Stimulated activated CD4-positive, alpha-beta T cell treated with anti-CD3 and anti-CD28 coated beads, Interleukin-15, amount 100 ng/mL, for 24 hours (primary cell): ENCODE measurements at places on chromosomes 2 and 18.

DNA sequence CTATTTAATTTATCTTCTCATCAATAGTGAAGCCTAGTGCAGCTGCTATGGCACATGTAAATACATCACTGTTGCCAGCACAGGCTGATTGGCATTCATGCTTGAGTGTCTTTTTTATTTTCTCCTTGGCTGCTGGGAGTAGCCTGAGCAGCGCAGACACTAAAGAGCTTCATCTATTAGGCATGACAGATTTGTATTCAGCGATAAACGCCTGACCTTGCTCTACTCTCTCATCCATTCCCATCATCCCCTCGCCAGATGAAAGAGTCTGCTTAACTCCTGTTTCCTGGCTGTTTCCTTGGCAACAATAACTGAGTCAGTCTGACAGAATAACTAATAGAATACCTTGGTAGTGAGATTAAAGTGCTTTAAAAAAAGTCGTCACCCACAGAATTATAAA is 753.6 kb downstream of the DCC start:
- DNase-seq: no peak

DNA sequence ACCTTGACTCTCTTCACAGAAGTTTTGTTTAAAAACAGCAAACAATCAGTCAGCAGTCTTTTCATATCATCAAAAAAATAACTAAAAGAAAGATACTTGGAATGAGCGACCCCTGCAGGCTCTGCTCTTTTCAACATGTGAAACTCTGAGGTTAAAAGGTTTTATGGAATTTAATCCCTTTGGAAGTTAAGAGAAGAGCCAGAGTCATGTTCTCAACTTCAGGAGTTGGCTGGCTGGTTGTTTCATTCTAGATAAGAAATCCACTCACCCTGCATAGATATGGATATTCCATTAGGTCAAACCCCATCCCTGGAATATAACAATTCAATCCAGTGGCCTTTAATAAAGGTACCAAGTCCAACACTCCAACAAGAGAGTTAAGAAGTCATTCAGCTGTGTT is 115.6 kb upstream of the RMDN2 start:
- no peak for DNase-seq

DNA sequence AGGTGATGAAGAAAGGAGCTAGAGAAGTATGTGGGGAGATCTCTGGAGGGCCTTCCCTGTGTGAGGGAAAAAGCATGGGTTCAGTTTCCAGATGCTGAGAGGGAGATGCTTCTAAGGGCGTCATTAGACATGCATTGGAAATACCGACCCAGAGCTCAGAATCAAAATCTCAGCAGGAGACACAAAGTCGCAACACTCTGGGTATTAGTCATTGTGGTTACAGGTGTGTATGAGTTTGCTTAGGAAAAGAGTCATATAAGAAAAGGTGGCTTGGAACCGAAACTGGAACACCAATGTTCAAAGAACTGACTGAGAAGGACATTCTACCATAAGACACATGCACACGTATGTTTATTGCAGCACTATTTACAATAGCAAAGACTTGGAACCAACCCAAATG is 477.1 kb downstream of the FBXO15 start:
- no peak for DNase-seq

GRCh38 chr2:45578056-45578843 is 32.8 kb downstream of the SRBD1 start:
- DNase-seq: peak; percentile 12

GRCh38 chr2:62966991-62967390 is 83.6 kb upstream of the OTX1 start:
- DNase-seq: no peak

GRCh38 chr2:18213986-18214385 is 335.5 kb downstream of the KCNS3 start:
- no peak for DNase-seq

GRCh38 chr18:5309888-5310470 is 14.5 kb upstream of the ZBTB14 start:
- peak; percentile 14 for DNase-seq
